Ascending aorta (tissue), 2 donors: ENCODE measurements at places on chromosomes 13 and 19.

DNA sequence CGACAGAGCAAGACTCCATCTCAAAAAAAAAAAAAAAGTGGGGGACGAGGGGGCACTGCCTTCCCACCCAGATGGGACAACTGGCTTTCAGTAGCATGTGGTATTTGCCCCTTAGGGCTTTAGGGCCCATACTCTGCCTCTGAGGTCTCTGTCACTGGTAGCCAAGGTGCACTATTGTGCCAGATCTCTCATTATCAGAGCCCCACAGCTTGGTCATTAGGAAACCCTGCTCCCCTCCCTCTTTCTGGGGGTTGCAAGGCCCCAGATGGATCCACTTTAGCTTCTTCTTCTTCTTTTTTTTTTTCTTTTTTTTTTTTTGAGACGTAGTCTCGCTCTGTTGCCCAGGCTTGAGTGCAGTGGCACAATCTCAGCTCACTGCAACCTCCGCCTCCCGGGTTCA lies 11.2 kb upstream of the ZNF358 start:
- no peak for DNase-seq

GRCh38 chr19:35509861-35510625 lies 3.4 kb downstream of the DMKN start:
- DNase-seq = peak; percentile 88

DNA sequence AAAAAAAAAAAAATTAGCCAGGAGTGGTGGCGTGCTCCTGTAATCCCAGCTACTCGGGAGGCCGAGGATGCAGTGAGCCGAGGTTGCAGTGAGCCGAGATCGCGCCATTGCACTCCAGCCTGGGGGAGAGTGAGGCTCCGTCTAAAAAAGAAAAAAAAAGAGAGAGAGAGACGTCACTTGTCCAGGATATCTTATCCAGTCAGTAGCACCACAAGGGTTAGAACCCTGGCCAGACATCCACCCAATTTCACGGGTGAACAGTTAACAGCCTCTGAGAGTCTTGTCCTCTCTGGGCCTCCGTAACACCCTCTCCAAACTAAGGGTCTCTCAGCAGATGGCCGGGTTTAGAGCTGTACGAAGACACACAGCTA lies 917 bp upstream of the CLPTM1 start:
- DNase-seq = no peak

DNA sequence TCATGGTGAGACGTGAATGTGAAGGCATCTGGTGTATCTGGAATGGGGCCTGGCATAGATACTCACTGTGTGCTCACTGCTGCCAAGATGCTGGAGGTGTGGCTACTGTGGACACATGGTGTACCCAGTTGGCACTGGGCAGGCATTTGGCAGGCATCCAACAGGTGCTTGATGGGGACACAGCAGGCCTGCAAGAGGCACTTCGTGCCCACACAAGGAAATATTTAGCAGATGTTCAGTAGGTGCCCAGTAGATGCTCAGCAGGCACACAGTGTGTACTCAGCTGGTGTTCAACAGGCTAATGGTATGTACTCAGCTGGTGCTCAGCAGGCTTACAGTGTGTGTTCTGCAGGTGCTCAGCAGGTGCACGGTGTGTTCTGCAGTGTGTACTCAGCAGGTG lies 14.2 kb downstream of the CRTC1 start:
- DNase-seq = no peak
